H1 (cell line): ENCODE measurements at places on chromosomes 7 and 10. TPM values are rescaled to one million over a fixed set of nuclear protein-coding genes. Genes with fewer than 3 reads are reported as not detected.
A peak's percentile ranks its signal among the peaks of the same experiment; 100 is the strongest.

GRCh38 chr7:108263425-108263824 lies 133.3 kb upstream of the LAMB4 start:
- no peak for DNase-seq
- no peaks in the 10 kb centered on the region for H3K4me1 ChIP-seq
- H3K27ac ChIP-seq = no peak overlapping the region
- H3K27me3 ChIP-seq = no peaks in the 10 kb centered on the region; the same call in 1 of the 2 replicates
- no peak overlapping the region for H3K4me3 ChIP-seq

GRCh38 chr7:102004229-102004628 lies 186.8 kb downstream of the CUX1 start:
- H3K27ac ChIP-seq = no peak overlapping the region
- H3K4me1 ChIP-seq = no peaks in the 10 kb centered on the region
- no peaks in the 10 kb centered on the region; the same call in 1 of the 2 replicates for H3K36me3 ChIP-seq
- H3K27me3 ChIP-seq = no peaks in the 10 kb centered on the region
- no peak for DNase-seq
- H3K4me3 ChIP-seq = no peak overlapping the region

- H3K27me3 ChIP-seq = no peaks in the 10 kb centered on the region
- H3K4me3 ChIP-seq = no peak overlapping the region
- no peak for DNase-seq
Measured at GRCh38 chr10:90064295-90064694, 362.9 kb downstream of the KIF20B start.

EBLN1 gene
- total RNA-seq = not detected in 2 replicates

GRCh38 chr7:64997164-64997908 lies 6.5 kb upstream of the ZNF117 start:
- H3K27me3 ChIP-seq = no peaks in the 10 kb centered on the region
- H3K4me3 ChIP-seq = no peak overlapping the region
- no peak for DNase-seq

GRCh38 chr10:78620985-78621799 lies 447.6 kb upstream of the ZMIZ1 start:
- no peak for DNase-seq
- H3K4me3 ChIP-seq = no peak overlapping the region
- no peaks in the 10 kb centered on the region for H3K36me3 ChIP-seq

GRCh38 chr10:8794860-8795259 lies 740.4 kb downstream of the GATA3 start:
- no peaks in the 10 kb centered on the region for H3K27me3 ChIP-seq
- no peak for DNase-seq
- no peaks in the 10 kb centered on the region for H3K36me3 ChIP-seq

GRCh38 chr7:154584352-154585252 lies 418.3 kb downstream of the PAXIP1 start:
- no peak for DNase-seq
- H3K36me3 ChIP-seq = no peaks in the 10 kb centered on the region
- H3K27ac ChIP-seq = no peak overlapping the region
- peaks cover 2% of the 10 kb centered on the region; the same call in 1 of the 2 replicates for H3K4me1 ChIP-seq
- no peak overlapping the region for H3K4me3 ChIP-seq

DNA sequence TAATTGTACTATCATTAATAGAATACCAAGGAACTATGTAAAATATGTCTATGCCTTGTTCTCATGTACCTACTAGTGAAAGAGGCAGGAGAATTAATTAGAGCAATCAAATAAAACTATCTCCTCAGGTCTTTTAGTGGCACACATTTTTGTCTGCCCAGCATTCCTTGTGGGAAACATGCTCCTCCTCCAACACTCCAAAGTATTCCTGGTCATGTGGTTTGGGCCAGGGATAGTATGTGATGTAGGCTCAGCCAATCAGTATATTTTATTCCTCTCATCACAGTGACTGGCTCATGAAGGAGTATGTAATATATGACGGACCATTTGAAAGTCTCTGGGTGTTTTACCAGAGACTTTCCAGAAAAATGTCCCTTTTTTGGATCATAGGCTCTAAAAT lies 16.7 kb upstream of the SYPL1 start:
- no peak overlapping the region for H3K27ac ChIP-seq
- no peaks in the 10 kb centered on the region for H3K4me1 ChIP-seq
- no peak overlapping the region for H3K4me3 ChIP-seq
- no peaks in the 10 kb centered on the region for H3K27me3 ChIP-seq
- no peaks in the 10 kb centered on the region for H3K36me3 ChIP-seq
- no peak for DNase-seq

DNA sequence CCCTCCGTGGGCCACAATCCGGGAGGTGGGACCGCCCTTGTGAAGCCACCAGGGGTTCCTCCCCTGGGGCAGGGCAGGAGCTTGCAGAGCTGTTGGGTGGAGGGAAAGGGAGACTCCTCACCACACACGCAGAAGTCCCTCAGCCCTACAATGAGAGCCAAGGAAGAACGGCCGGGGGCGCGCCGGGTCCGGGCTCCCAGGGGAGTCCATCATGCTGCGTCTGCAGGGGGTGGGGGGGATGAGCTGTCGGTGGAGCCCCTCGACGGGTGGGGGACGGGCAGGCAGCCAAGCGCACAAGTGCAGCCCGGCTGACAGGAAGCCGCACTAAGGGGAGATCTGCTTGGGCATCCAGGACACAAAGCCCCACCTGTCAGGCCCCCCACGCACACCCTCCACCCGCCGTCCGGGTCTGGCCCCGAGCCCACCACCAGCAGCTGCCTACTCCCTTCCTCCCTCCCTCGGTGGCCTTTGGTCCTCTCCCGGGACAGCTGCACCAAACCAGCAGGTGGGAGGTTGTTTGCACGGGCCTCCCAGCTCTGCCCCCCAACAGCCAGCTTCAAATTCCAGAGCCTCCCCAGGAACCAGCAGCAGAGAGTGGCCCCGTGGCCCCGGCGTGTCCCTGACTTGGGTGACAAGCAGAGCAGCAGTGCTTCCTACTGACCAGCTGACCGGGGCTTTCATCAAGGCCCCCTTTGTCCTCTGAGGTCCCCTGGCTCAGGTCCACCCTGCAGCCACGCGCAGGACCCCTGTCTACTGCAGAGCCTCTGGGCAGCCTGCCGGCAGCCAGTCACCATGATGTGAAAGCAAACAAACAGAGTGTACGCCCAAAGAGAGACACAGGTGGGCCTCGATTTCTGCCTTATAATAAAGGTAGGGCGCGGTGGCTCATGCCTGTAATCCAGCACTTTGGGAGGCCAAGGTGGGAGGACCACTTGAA lies 50.3 kb downstream of the HIP1 start:
- H3K4me3 ChIP-seq = no peak overlapping the region
- no peak for DNase-seq
- H3K4me1 ChIP-seq = no peaks in the 10 kb centered on the region
- H3K36me3 ChIP-seq = no peaks in the 10 kb centered on the region

- H3K27ac ChIP-seq = peak overlapping the region; percentile 22; the same call in 1 of the 2 replicates
- H3K27me3 ChIP-seq = peaks cover 2% of the 10 kb centered on the region
- DNase-seq = peak; percentile 74
- no peaks in the 10 kb centered on the region for H3K36me3 ChIP-seq
- peak overlapping the region; percentile 9; the same call in 1 of the 2 replicates for H3K4me3 ChIP-seq
Measured at GRCh38 chr10:73906524-73907447, 4.1 kb upstream of the PLAU start.

GALNT17 gene
- total RNA-seq = 44.7 and 47.0 TPM in 2 replicates

DNA sequence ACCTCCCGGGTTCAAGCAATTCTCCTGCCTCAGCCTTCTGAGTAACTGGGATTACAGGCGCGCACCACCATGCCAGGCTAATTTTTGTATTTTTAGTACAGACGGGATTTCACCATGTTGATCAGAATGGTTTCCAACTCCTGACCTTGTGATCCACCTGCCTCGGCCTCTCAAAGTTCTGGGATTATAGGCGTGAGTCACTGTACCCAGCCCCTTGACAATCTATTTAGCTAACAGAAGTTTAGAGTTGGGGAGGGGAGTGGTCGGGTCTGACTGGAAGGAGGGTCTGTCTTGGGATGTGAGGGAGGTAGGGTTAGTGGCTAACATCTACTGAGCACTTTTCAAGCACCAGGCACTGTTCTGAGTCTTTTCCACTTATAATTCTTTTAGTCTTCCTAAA lies 27.0 kb upstream of the ZCCHC24 start:
- H3K4me1 ChIP-seq = no peaks in the 10 kb centered on the region
- H3K27me3 ChIP-seq = no peaks in the 10 kb centered on the region
- no peak overlapping the region for H3K27ac ChIP-seq
- no peak overlapping the region for H3K4me3 ChIP-seq
- no peak for DNase-seq
- H3K36me3 ChIP-seq = no peaks in the 10 kb centered on the region

GRCh38 chr7:4282434-4283223 lies 399.5 kb upstream of the FOXK1 start:
- H3K4me3 ChIP-seq = no peak overlapping the region
- no peaks in the 10 kb centered on the region for H3K27me3 ChIP-seq
- H3K27ac ChIP-seq = no peak overlapping the region
- no peaks in the 10 kb centered on the region for H3K4me1 ChIP-seq
- no peak for DNase-seq

DNA sequence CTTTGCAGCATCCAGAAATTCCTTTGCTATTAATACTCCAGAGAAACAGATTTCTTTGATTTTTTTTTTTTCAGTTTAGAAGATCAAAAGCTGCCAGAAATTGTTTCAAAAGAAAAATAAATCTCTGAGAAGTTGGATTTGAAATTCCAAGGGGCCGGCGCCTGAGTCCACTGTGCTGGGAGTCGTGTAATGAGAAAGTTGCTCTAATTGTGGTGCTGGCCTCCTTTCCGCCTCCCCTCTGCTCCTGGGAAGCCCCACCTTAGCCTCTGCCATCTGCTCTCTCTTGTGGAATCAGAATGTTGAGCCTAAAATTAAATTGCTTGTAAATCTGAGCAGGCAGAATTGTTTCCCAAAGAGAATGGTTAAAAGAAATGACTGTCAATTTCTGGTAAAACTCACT lies 93.3 kb downstream of the EMX2 start:
- H3K27ac ChIP-seq = no peak overlapping the region
- H3K27me3 ChIP-seq = no peaks in the 10 kb centered on the region
- no peaks in the 10 kb centered on the region for H3K4me1 ChIP-seq
- no peak overlapping the region for H3K4me3 ChIP-seq

DNA sequence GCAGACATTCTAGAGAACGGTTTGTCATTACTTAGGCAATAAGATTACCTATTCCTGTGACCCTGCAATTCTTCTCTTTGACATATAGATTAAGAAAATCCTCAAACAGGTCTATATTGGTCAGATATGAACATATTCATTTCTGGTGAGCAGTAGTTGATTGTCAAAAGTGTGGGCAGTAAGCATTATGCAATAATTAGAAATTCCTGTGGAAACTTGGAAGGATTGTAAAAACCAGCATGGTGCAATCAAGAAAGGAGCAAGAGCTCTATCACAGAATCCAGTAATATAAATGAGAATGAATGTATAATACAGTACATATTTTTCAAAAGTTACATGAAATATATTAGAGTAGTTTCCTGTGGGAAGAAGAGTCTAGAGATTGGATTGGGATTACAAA lies 406.5 kb downstream of the SUGCT start:
- H3K27ac ChIP-seq = no peak overlapping the region
- H3K4me3 ChIP-seq = no peak overlapping the region
- H3K4me1 ChIP-seq = no peaks in the 10 kb centered on the region

DNA sequence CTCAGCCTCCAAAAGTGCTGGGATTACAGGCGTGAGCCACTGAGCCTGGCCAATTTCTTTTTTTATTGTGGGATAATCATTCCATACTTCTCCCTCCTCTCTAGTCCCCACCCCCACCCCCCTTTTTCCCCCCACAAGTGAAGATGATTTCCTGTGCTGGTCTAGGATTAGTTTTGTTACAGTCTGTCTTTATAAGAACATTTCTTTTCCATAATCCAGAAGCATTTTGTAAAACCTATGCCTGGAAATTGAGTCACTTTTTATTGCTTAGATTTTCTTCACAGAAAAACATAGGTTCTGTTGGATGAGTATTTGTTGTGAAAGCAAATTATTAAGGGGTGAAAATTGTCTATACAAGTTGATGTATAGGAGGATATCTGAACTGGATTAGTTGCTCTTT lies 98.9 kb downstream of the KAT6B start:
- no peak overlapping the region for H3K27ac ChIP-seq
- H3K27me3 ChIP-seq = no peaks in the 10 kb centered on the region
- no peaks in the 10 kb centered on the region for H3K36me3 ChIP-seq
- H3K4me3 ChIP-seq = no peak overlapping the region
- DNase-seq = no peak
- peaks cover 5% of the 10 kb centered on the region for H3K4me1 ChIP-seq

ASAH2 gene
- total RNA-seq = 2.0 and 3.1 TPM in 2 replicates

- DNase-seq = no peak
- H3K27ac ChIP-seq = no peak overlapping the region
- no peaks in the 10 kb centered on the region for H3K36me3 ChIP-seq
- H3K4me3 ChIP-seq = no peak overlapping the region
- H3K4me1 ChIP-seq = no peaks in the 10 kb centered on the region
Measured at GRCh38 chr7:94276795-94277194, 117.9 kb upstream of the COL1A2 start.

DNA sequence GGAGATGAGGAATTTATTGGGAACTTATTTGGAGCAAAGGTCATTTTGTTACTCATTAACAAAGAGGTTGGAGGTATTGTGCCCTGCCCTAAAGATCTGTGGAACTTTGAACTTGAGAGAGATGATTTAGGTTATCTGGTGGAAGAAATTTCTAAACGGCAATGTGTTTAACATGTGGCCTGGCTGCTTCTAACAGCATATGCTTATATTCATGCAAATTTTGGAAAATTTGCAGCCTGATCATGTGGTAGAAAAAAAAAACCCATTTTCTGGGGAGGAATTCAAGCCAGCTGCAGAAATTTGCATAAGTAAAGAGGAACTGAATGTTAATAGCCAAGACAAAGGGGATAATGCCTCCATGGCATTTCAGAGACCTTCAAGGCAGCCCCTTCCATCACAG lies 10.7 kb upstream of the PANK1 start:
- H3K27ac ChIP-seq = no peak overlapping the region
- DNase-seq = no peak
- H3K36me3 ChIP-seq = peaks cover 6% of the 10 kb centered on the region; the same call in 1 of the 2 replicates
- H3K4me3 ChIP-seq = no peak overlapping the region
- H3K27me3 ChIP-seq = no peaks in the 10 kb centered on the region

GRCh38 chr7:94913391-94913790 lies 6.0 kb downstream of the PPP1R9A start:
- no peak overlapping the region for H3K4me3 ChIP-seq

DNA sequence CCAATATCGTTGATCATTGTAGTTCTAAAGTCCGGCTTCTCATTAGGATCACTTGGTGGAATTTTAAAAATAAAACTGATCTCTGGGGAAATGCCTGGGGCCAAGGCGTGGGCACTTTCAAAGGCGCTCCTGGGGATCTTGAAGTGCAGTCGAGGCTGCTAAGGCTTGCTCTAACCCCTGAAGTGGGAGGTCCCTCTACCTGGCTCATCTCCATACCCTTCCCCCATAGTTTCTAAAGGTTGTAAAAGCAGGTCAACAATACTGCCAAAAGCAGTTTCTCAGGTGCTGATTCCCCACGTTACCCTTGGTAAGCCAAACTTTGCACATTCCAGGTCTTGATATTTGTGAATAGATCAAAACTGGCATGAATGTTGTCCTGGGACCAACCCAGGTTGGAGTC lies 79.0 kb upstream of the SP8 start:
- no peak for DNase-seq
- no peaks in the 10 kb centered on the region for H3K36me3 ChIP-seq

DNA sequence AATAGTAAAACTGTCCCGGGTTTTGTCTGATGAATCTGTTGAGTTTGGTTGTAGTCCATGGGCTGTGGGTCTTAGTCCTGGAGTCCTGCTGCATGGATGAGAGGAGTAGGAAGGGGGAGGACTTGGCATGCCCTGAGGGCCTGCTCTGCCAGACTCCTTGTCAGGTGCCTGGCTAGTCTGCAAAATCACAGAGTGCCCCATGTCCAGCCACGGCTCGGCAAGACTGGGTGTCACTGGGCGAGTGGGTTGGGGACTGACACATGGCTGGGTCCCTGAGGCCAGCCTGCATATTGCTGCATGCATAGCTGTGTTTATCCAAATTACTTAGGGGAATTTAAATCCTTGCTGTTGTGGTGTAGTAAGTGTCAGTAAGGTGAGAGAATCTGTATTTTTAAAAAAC lies 9.7 kb downstream of the MINDY4 start:
- no peaks in the 10 kb centered on the region for H3K4me1 ChIP-seq
- H3K4me3 ChIP-seq = no peak overlapping the region
- DNase-seq = no peak
- H3K27me3 ChIP-seq = no peaks in the 10 kb centered on the region
- H3K27ac ChIP-seq = no peak overlapping the region
